ENCODE measurements at places on chromosomes 2 and 18.

DNA sequence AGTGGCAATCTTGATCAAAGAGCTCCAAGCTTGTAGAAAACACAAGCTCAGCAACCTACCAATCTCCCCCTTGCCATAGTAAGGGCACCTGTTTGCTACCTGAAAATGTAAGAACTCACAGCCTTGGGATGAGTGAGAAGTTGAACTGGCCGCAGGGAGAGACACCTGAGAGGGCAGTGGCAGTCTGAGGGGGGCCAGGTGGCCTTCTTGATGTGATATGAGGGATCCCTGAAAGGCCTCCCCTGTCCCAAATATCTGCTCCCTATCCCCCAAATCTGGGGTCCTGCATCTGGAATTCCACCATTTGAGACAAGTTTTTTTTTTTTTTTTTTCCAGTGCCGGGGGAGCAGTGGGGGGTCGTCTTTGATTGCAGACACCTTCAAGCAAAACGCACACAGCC lies 230.2 kb upstream of the SMAD2 start:
- no peak for DNase-seq

- no peak for DNase-seq
Observed at GRCh38 chr2:183998797-183999190, 599.5 kb upstream of the ZNF804A start.

DNA sequence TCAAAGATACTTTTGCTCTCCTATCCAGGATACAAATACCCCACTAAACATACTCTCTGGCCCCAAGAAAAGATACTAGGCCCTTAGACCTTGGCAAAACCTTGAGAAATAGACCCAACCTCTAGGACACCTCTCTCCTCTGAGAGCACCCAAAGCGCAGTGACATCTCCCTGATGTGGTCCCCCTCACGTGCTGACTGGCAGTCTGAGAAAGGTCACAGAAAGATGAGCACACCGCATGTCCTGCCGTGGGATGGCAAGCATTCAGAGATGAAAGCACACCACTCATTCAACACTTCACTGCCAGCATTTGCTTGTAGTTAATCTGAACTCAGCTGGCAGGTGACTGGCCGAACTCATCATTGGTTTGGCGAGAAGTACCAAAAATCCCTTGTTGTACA lies 6.1 kb upstream of the TBC1D8 start:
- no peak for DNase-seq

- DNase-seq, result no peak
Observed at GRCh38 chr2:20578266-20578894, 72.5 kb downstream of the HS1BP3 start.

DNA sequence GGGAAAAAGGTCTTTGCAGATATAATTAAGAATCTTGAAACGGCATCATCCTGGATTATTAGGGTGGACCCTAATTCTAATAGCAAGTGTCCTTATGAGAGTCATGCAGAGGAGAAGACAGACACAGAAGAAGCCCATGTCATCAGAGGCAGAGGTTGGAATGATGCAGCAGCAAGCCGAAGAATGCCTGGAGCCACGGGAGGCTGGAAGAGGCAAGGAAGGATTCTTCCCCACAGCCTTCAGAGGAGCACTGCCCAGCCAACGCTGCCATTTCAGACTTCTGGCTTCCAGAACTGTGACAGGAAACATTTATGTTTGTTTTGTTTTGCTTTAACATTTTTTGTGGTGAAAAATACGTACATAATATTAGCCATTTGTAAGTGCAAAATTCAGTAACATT lies 72.3 kb downstream of the MCFD2 start:
- DNase-seq, result no peak

- no peak for DNase-seq
Observed at GRCh38 chr2:586641-587076, 90.5 kb downstream of the TMEM18 start.

GRCh38 chr18:8443505-8443904 lies 165.7 kb upstream of the RAB12 start:
- no peak for DNase-seq

GRCh38 chr2:16102976-16103380 lies 162.6 kb downstream of the MYCN start:
- DNase-seq, result no peak

DNA sequence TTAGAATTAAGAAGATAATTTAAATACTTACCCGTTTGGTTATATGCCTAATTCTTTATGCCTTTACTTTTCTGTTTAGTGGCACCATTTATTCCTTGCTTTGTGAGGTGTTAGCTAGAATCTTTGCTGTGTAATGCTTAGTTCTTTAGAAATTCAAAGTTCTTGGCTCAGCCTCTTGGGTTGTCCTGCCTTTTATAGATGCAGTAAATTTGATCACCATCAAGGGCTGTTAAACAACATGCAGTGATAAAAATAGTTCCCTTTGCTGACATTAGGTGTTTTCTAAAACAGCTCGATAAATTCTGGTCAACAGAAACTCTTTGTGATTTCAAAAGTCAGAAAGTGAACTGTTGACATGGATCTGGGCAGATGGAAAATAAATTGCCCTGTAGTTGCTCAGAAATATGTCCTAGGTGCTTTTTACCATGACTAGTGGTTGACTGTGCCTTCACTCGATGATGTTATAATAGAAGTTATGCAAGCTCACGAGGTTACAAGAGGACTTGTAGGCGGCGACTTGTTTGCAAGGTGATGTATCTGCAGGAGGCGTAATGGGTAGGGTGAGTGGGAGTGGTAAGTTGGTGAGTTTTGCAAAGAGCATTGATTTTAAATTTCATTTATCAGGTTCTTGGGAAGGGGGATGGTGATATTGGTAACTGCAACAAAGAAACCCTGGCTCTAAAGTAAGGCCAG lies 52.1 kb downstream of the LRRTM1 start:
- DNase-seq, result no peak

DNA sequence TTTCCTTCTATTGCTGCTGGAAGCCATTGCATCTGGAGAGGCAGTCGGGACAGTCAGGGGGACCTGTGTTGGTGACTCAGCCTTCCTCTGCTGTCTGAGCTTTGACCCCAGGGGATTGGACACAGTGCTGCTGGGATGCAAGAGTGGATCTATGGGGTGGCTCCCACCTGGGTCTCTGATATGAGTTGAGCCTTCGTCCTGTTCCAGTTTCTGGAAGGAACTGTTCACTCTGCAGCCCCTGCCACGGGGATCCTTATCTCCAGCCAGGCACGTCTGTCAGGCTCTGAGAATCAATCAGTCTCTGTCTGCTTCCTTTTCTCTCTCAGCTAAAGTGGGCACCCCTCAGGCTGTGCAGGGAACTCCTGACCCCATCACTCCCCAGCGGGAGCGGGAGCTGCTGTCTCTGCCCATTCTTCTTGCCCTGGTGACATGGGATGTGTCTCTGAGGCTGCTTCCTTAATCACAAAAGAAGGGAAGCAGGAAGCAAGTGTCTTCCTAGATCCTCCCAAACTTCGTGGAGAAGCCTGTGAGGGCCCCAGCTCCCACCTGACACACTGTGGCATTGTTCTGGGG lies 51.7 kb downstream of the ARHGAP28 start:
- no peak for DNase-seq

- no peak for DNase-seq
Observed at GRCh38 chr2:178426388-178426787, 24.6 kb downstream of the PRKRA start.

DNA sequence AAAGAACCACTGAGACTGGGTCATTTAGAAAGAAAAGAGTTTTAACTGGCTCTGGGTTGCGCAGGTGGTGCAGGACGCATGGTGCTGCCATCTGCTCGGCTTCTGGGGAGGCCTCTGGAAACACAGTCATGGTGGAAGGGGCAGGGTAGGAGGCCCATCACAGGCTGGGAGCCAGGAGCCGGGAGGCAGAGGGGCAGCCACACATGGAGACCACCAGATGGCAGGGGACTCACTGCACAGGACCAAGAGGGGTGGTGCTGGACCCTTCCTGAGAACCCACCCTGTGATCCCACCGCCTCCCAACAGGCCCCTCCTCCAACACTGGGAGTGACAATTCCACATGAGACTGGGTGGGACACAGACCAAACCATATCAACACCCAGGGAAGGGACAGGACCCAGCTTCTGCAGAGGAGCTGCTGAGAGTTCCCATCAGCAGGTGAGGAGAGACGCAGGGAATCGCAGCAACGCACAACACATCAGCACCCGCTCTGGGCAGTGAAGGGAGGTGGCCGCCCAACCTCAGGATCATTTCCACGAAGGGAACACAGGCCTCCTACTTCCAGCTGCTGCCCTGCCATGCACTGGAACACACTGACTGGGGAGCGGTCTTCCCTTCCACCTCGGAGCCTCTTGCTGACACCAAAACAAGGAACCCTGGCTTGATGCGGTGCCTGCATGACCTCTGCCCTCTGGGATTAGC lies 130.7 kb downstream of the TPO start:
- no peak for DNase-seq

- no peak for DNase-seq
Observed at GRCh38 chr2:211103989-211104388, 547.6 kb downstream of the CPS1 start.

GRCh38 chr2:220090050-220090449 lies 462.6 kb downstream of the SLC4A3 start:
- no peak for DNase-seq

GRCh38 chr2:203679401-203679800 lies 27.0 kb upstream of the CD28 start:
- no peak for DNase-seq

DNA sequence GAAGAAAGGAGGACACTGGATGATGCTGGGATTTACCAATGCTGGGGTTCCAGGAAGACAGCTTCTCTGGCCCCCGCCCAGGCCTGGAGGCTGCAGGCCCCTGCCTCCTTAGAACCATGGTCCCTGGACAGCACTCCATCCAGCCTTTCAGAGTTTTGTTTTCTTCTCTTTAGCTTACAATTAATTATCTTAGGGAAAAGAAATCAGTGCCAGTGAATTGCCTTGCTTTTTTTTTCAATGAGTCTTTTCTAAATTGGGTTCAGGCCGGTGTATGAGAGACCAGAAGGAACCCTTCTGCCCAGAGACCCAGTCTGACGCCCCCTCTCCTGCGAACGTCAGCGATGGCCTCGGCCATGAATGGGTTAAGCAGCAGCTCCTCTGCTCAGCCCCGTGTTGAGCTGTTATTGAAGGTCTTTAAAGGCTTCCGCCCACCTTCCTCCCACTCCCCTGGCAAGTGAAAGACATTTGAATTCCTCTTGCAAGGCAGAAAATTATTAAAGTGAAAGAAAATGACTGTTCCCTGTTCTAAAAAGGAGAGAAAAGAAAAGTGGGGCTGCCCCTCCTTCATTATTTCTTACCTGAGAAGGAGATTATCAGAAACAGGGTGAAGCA lies 65.7 kb upstream of the CHMP1B start:
- no peak for DNase-seq

DNA sequence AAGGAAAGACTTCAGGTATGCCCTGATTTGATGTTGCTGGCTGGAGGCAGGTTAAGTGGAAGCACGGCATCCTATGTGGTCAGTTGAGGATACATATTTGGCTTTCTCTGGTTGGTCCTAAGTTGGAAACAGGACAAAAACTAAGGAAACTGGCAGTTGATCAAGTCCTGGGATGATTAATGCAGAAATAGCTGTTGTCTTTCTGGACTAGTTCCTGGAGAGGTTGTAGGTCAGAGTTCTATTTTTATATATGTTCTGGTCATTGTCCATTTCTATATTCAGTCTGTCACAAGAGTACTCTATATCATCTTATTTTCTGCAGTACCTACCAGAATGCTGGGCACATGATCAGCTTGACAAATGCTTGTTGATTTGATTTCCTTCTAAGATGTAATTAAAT lies 4.0 kb upstream of the SLC35F5 start:
- DNase-seq, result no peak

DNA sequence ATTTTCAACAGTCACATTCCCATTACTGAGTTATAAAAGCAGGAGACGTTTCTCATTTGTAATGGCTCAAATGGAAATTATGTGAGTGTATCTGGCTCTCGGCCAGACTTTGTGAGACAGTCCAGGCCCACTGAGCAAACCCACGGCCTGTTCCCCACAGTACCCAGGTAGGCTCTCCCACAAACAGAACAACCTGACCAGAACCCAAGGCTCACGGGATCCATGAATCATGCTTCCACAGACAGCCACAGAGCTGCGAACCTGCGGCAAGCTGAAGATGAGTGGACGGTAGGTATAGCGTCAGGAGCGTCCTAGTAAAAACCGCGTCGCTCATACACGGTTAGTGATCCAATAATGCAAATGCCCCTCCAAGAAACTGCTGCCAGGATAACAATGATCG lies 34.2 kb downstream of the NDUFA10 start:
- no peak for DNase-seq

DNA sequence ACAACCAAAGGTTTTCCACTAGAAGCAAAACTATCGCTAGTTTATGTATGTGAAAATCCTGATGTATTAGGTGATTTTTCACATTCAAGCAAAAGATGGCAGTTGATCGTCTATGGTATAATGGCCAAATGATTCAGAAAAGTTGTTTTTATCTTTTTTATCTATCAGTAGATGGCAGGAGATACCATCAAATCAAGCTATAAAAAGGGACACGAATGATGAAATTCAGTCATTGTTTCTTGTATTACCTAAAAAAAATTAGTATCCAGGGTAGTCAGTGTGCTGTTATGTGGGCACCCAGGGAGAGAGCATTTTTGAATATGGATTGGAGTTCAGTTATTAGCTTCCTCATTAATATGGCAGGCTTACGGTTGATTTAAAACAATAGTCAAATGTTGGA lies 22.9 kb upstream of the CAVIN2 start:
- DNase-seq, result peak; percentile 23

- DNase-seq, result no peak
Observed at GRCh38 chr2:45258311-45258710, 249.1 kb upstream of the SIX2 start.

DNA sequence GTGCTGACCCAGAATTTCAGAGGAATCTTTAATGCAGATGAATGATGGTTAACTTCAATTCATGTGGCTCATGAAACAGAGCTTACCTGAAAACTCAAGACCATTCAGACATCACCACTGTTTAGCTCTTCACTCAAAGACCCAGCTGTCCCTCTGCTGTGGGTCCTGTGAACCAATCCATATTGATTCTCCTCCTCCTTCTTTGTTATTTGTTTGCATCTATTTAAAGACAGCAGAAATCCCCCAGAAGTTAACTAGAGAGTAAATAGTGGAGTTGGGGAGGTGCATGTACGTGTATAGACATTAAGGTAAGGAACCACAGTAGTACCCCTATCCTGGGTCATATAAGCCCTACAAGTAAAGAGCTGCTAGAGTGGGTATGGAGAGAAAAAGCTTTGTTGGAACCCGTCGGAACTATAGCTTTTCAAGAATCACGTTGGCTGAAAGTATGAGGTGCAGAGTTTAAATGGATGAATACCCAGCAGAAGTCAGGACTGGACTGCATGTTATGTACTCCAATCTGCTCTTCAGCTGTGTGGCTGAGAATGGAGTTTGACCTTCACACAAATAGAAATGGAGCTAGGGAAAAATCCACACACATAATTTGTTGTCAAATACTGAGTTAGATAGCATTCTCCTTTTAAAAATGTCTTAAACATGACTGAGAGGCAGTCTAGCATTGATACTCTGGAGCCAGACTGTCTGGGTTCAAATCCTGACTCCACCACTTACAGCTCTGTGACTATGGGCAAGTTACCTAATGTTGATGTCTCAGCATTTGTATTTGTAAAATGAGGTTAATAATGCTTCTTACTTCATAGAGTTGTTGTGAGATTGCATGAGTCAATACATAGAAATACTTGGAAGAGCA lies 81.7 kb upstream of the HK2 start:
- no peak for DNase-seq

GRCh38 chr2:40256649-40257048 lies 195.2 kb downstream of the SLC8A1 start:
- peak; percentile 87 for DNase-seq

Measured in NCI-H146 (cell line).